ENCODE measurements at places on chromosomes 5 and 9.

- DNase-seq = no peak
Observed at GRCh38 chr5:143147902-143148301, 255.6 kb downstream of the NR3C1 start.

- no peak for DNase-seq
Observed at GRCh38 chr5:54524704-54525103, 7.1 kb downstream of the SNX18 start.

DNA sequence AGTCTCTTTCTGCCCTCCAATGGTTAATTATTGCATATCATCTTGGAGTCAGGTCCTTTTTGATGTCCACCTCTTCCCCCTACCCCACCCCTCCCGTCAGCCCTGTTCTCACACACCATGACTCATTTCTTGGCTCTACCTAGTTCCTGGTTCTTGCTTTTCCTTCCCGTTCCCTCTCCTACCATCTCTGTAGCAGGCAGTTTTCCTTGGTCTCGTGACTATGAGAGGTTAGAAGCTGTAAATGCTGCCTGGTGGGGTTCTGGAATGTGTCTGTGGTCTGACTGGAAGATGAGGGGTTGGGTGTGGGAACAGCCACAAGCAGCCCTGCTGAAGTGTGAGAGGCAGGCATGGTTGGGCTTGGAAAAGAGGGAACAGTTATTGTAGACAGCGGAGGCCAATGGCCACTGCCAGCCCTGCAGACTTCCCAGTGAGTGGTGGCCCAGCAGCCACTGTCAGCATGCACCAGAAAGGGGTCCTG lies 18.2 kb downstream of the SLC22A5 start:
- DNase-seq = no peak

DNA sequence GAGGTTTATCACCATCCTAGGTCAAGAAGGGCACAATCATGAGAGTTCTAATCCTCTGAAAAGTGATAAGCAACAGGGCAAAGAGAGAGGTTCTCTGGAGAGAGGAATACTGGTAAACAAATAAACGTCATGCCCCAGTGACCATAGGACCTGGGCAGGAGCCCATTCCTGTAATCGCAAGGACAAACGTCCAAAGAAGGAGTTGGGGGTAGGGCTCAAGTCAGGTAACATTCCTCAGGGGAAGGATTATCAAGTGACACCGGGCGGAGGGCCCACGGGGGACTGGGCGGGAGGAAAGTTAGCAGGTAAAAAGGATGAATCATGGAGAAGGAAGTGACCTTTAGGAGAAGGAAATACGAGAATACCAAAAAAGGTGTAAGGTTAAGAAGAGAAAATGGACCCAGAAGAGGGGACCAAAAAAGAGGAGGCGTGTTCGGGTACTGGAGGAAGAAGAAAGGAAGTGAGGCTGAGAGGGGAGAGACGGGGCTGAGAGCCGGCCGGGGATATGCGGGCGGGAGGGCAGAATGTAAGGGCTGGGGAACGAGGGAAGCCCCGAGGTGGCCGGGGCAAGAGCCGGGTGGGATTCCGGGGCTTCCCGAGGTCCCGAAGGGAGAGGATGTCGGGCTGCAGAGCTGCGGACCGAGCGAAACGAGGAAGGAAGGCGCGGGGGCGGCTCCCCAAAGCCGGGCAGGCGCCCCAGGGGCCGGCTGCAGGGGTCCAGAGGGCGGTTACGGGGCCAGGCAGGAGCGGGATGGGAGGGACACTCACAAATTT lies 583 bp downstream of the DIAPH1 start:
- peak; percentile 69 for DNase-seq

DNA sequence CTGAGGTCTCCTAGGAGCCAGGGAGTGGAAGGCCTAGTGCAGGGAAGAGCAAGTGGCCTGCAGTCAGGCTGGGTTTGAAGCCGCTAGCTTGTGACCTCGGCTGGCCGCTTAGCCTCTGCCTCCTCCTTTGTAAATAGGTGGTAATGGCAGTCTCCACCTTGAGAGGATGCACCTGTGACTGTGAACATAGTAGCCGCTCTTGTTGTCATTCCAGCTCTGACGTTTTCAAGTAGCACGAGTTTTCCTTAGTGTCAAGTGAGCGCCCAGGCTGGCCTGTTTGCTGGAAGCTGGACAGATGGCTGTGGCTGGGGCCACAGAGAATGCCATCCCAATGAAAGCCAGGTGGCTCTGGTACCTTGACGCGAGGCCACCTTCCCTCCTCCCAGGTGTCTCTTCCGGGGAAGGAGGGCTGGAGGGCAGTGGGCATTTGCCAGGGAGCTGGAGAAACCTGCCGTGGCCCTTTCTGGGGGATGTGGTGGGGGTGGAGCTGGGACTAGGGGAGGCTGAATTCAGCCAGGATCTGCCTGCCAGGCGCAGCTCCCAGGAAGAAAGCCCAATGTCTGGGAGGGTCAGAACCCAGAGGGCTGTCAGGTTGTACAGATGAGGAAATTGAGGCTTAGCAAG lies 2.5 kb downstream of the ASS1 start:
- no peak for DNase-seq

DNA sequence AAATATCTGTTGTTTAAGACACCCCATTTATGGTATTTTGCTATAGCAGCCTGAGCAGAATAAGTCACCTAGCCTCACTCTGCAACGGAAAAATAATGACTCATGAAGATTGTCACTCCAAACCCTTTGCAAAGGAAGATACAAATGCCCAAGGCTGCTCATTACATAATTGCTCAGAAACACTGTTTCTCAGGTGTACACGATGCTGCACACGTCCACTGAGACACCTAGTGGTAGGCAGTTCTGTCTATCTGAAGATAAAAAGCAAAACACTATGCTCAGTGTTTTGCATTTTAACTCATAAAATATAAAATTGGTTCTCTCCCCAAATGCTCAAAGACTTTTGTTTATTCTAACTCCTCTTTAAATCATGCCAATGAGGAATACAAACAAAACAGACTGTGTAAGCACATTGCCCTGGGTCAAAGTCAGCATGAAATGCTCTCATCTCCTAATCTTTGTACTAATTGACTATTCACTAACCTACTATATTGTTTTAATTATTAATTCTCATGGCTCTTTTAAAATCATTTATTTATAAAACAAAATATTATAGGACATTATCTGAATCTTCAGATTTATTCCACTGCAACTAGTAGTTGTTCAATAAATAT lies 7.7 kb upstream of the TSLP start:
- DNase-seq = peak; percentile 1

DNA sequence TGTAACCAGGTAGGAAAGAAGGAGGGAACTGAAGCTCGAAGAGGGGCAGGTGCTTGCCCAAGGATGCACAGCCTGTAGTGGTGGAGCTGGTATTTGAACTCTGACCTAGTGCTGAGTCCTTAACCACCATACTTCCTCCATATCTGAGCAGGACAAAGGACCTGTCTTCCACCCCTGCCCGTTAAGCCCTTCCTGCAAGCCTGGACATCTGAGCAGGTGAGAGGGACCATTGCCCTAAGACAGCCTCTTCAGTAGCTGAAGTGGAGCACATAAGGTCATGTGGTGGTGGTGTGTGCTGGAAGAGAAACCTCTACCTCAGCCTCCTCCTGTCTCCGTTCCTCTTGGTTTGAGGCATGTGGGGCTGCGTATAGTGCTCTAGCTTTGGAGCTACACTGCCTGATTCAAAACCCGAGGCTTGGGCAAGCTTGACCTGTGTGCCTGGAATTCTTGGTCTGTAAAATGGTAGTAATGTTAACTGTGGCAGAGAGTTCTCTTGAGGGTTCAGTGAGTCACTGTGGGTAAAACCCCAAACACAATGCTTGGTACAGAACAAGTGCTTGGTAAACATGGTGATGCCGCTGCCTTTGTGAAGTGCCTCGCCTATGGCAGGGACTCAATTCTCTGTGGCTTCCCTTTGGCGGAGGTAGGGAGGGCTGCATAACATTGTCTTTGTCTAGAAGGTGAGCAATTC lies 7.4 kb downstream of the GALNT10 start:
- DNase-seq = no peak

DNA sequence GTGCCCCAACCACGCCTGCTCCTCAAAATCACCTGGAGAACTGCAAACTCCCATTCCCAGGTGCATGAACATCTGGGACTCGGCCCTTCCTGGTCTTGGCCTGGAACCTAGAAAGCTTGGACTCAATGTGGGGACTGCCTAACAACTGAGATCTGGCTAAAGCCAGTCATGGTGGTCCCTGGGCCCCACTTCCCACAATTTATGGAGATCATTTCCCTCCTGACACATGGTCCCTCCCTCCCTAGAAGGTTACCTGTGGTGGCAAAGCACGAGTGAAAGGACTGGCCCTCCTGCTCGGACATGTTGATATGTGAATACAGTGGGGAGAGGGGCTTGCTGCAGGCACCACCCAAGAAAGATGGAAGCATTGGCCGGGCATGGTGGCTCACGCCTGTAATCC lies 18.8 kb downstream of the BICD2 start:
- no peak for DNase-seq

- DNase-seq = no peak
Observed at GRCh38 chr9:124213396-124213795, 44.4 kb upstream of the NEK6 start.

GRCh38 chr5:159058716-159059636 lies 40.7 kb downstream of the EBF1 start:
- no peak for DNase-seq

- DNase-seq = no peak
Observed at GRCh38 chr5:163489055-163489744, 16.2 kb upstream of the MAT2B start.

DNA sequence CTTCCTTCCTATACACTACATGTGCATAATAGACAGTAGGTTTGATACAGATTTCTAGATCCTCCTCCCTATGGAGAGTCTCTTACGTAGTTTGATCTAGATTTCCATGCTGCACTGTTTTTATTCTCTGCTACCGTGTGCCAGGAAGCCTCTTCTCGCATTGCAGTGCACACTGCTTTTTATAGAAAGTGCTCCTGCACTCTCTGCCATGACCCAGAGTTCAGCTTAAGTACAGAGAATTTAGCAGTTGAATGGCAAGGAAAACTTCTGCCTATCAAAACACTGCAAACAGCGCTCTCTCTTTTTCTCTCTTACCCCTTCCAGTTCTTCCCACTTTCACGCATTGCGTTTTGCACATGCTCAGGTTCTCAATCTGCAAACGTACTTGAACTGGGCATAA lies 187.4 kb downstream of the ARHGAP26 start:
- no peak for DNase-seq

GRCh38 chr9:77177894-77178794 lies 810 bp downstream of the VPS13A start:
- DNase-seq = peak; percentile 39

DNA sequence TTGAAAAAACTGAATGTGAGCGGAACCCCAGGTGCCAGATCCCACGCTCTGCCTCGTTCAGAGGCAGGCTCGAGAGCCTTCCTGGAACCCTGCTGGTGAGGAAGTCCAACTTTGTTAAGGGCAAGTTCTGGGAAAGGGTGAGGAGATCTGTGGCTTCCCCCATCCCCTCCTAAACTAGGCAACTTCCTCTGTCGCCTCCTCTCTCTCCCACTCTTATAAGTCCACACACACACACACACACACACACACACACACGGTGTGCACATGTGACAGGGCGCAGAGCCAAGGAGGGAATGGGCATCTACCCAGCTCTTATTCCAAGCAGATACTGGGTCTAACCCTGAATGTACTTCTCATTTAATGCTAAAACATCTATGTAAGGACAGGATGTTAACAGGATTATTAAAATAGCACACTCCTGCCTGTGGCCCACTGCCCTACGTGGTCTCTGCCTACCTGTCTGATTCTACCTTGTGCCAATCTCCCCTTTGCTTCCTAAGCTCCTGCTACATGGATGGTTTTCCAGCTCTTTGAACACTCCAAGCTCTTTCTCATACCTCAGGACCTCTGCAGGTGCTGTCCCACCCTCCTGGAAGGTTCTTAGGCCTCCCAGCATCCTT lies 72.4 kb upstream of the FBXW11 start:
- DNase-seq = no peak

GRCh38 chr5:158639881-158640592 lies 459.7 kb downstream of the EBF1 start:
- no peak for DNase-seq

- no peak for DNase-seq
Observed at GRCh38 chr9:3977614-3978112, 322.2 kb downstream of the GLIS3 start.

- no peak for DNase-seq
Observed at GRCh38 chr5:172715421-172715780, 55.6 kb downstream of the DUSP1 start.

GRCh38 chr5:160802592-160802991 lies 49.4 kb downstream of the ATP10B start:
- DNase-seq = no peak

DNA sequence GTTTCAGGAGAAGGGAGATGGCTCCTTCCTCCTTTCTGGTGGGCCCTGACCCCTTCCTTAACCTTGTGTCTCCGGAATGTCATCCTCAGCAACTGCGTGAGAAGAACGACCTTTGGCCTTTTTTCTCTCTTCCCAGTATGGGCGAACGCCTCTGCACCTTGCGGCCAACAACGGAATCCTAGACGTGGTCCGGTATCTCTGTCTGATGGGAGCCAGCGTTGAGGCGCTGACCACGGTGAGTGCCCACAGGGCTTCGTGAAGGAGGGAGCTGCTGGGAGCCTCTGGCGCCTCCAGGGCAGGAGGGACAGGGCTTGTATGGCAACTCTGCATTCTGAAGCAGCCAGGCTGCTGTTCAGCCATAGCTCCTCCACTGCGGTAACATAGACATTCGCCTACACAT lies 68.0 kb upstream of the CTSL start:
- DNase-seq = no peak

GRCh38 chr9:108844856-108845255 lies 10.9 kb downstream of the ACTL7B start:
- DNase-seq = no peak

DNA sequence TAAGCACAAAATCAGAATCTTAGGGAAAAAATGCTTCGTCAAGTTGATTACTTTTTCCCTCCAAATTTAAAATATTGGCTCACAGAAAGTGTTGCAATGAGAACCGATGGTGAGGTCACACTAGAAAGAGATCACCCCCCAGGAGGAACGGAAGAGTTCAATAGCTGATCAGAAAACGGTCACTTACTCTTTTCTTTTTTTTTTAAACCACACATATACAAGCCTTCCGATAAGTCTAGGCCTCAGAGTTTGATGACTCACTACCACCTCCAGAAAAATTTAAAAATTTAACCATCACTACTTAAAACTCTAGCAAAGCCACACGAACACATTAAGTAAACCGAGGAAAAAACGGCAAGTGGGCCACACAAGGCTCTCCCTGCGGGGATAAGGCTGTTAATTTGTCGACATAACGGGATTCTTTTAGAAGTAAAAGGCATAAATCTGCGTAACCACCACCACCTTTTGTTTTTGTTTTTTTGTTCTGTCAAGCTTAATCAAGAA lies 1.2 kb downstream of the SURF4 start:
- DNase-seq = no peak
